HL-60 (cell line): ENCODE measurements at places on chromosomes 13 and 19.

DNA sequence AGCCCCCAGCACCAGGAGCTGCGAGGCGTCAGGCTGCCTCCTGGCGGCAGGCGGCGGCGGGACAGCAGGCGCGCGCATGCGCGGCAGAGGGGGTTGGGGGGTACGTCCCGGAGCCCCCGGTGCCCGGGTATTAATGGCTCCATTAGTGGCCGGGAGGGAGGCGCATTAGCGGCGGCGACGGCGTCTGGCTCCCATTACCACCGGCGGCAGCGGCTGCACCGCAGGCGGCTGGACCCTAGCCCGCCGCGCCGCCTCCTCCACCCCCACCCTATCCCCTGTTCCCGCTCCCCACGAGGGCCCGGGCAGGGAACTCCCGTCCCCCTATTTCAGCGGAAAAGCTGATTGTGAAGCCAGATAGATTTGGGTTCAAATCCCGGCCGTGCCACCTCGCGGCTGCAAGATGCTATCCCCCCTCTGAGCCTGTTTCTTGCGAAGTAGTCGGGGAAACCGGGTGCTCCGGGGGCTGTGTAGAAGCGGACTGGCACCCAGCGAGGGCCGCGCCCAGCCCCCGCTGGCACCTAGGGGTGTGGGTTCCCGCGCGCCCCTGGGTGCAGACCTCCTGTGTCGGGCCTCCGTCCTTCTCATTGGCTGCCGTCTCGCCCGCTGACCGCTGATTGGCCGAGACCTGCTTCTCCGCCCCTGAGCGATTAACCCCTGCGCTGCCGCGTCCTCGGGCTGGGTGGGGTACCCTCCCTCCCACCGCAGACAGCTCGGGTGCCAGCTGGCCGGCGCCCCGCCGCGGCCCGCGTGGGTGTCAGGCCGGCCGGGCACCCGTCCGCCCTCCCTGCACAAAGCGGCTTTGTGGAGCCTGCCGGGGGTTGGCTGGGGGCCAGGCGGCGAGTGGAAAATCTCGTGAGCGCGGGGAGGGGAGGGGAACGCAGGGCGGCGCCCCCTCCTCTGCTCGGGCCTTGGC, 11.1 kb downstream of the CIC start:
- peak; percentile 83 for DNase-seq

DNA sequence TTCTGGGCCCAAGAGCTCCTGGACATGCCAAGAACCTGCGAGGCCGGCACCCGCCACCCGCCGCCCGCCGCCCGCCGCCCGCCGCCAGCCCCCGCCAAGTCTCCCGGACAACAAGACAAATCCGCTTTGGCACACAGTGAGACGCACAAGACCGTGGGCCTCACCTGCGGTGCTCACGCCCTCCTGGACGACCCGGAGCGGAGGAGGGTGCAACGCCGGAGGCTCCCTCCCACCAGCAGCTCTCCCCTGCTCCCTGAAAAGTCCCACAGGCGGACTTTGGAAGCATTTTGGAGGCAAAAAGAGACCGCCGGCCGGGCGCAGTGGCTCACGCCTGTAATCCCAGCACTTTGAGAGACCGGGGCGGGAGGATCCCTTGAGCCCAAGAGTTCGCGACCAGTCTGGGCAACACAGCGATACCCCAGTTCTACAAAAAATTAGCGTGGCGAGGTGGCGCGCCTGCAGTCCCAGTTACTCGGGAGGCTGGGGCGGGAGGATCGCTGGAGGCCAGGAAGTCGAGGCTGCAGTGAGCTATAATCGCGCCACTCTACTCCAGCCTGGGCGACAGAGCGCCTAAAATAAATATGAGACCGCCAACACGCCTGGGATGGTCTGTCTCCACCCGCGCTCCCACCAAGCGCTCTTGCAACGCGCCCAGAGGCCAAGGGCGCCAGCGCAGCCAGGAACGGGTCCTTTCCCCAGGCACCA, 783 bp downstream of the RHPN2 start:
- no peak for DNase-seq

GRCh38 chr13:106515635-106516254, 19.7 kb downstream of the EFNB2 start:
- no peak for DNase-seq

DNA sequence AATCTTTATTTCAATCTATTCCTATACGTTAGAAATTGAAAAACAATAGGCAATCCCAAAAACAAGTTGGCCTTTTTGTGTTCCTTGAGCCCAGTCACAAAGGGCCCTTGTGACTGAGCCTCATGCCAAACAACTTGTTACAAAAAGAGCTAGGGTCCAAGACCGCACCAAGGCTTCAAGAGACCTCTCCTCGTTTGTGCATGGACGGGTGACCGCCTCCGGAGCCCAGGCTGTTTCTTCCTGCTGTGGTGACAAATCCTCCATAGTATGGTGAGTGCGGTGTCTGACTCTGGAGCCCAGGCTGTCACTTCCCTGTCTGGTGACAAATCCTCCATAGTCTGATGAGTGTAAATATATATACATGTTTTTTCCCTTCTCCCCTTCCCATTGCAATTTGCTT, 63.7 kb downstream of the ZNF93 start:
- no peak for DNase-seq

- no peak for DNase-seq
Measured at GRCh38 chr19:32874605-32875004, 5.0 kb upstream of the SLC7A9 start.

DNA sequence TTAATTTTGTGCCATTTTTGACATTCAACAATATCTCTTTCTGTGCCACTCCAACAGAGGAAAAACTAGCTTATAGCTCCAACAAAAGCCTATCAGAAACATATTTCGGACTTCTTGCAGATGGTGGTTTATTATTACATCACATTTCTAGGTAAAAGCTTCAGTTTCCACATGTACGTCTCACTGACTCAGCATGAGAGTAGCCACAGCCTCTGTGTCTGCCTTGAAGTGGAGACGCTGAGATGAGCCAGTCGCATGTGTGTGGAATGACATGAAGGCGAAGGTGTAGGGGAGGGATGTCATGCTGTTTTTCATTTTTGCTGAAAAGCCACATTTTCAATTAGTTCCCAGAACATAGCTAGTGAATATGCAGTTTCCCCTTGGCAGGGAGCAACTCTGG, 598.6 kb downstream of the EFNB2 start:
- DNase-seq, result no peak

- DNase-seq, result no peak
Measured at GRCh38 chr13:74586847-74587246, 452.6 kb upstream of the KLF12 start.

- no peak for DNase-seq
Measured at GRCh38 chr13:34462843-34463242, 479.2 kb upstream of the NBEA start.

DNA sequence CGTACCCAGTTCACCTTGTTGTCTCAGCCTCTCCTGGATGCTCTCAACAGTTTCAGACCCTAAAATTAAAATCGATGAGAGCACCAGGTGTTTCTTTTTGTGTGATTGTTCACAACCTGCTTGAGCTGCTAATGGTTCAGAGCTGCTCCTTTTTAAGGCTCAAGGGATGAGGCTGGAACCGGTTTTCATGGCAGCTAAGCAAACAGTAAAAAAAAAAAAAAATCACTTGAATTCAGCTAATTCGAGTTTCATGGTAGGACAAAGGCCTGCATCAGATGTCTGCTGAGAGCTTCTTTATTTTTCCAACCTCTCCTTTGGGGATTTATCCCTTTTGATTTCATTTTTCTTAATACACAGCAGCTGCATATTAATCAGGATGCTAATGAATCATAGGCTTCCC, 6.5 kb downstream of the SYCE2 start:
- DNase-seq, result no peak

DNA sequence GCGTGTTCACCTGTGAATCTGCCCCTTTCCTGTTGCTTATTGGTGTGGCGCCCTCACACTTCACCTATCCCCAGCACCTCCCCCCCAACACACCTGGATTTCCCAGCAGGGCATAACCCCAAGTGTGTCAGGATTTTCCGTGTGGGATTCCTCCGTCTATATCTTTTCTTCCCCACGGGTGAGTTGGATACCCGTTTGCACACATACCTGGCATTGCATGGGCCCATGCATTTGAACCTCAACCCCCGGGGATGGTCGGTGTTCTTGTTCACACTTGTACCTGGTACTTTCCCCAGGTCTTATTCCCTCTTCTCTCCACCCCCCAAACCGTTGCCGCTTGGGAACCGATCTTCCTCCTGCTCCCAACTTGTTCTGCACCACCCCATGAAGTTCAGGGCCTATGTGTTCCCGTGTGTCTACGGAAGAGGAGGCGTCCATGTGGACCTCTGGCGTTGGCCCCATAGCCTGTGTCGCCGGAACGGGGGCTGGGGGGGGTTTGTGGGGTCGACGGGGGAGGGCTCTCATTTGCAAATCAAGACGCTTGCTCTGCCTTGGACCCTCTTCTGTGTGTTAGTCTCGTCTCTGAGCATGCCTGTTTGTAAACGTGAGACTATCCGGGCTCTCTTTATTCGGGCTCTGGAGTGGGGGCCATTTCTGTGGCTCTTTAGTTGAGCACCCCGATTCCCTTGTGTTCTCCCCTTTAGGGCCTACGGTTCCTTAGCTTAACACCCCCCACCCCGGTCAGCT, 1.7 kb downstream of the PRR12 start:
- peak; percentile 24 for DNase-seq

DNA sequence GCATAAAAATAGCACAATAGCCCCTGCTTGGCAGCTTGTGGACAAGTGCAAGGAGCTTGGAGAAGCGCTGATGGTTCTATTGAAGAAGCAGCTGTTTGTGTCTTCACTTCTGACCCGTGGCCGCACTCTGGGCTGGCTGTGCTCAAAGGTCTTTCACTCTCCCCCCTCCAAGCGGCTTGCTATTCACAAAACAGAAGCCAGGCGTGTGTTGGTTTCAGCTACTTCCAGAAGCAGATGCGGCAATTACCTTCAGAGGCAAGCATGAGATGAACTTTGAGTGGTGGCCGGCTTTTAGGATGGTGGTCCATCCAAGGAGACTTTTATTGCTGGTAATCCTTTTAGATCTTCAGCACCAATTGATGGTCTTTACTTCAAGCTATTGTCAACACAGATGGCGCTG, 188.5 kb upstream of the ARGLU1 start:
- no peak for DNase-seq

DNA sequence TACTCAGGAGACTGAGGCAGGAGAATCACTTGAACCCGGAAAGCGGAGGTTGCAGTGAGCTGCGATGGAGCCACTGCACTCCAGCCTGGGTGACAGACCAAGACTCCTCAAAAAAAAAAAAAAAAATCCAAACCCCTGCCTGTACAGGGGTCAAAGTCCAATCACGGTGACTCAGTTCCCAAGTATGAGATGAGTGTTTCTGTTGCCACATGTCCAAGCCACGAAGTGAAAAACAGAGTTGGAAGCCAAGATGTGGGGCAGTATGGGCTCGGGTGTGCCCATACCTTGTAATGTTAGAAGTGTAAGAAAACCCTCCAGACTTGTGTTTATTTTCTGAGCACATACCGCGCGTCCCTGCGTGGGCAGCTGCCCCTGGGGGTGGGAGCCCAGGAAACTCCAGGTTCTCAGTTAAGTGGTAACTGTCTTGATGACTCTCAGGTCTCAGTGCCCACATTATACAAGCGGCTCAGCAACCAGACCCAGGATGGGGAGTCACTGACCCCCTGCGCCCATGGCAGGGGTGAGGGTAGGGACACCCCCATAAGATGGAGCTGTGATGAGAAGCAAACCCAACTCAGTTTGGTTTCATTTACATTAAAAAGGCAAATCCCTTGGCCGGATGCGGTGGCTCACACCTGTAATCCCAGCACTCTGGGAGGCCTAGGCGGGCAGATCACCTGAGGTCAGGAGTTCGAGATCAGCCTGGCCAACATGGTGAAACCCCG, 1.2 kb upstream of the GPX4 start:
- no peak for DNase-seq

- DNase-seq, result no peak
Measured at GRCh38 chr19:5035793-5036697, 67.1 kb downstream of the KDM4B start.

DNA sequence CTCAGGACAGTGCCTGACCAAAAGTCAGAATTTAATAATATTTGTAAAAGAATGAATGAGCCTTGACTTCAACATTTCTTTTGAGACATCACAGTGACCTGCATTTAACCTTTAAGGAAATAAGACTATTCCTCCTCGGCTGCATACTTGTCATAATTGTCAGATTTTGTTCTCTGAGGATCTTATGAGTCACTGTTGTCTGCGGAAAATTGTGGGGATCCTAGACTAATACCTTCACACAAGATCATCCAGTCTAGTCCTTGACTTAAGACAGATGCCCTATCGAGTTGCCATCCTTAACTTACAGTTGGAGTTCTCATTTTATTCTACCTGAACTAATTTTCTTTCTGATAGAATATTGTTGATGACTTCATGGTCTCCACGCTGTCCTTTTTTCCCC, 198.4 kb downstream of the DLEU7 start:
- no peak for DNase-seq

DNA sequence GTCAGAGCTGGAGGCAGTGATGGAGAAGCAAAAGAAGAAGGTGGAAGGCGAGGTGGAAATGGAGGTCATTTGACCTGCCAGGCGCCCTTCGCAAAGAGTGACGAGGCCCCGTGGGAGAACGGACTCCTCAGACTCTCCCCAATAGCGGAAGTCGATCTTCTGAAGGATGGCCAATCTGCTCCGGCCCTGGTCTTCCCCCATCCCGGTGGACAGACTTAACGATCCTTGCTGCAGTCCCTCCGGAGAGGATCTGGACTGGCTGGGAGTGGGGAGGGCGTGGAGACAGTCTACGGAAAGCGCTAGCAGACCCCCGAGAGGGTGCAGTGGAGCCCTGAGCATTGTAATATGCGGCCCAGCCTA, 11.9 kb downstream of the EPS8L1 start:
- DNase-seq, result no peak

GRCh38 chr19:29111576-29111975, 101.4 kb downstream of the UQCRFS1 start:
- no peak for DNase-seq

GRCh38 chr13:95438297-95438696, 114.2 kb upstream of the CLDN10 start:
- DNase-seq, result no peak

GRCh38 chr19:342801-343421, 1.7 kb downstream of the MIER2 start:
- peak; percentile 21 for DNase-seq

- no peak for DNase-seq
Measured at GRCh38 chr13:51328488-51328887, 11.0 kb upstream of the SERPINE3 start.

- DNase-seq, result no peak
Measured at GRCh38 chr13:111929036-111929616, 137.8 kb upstream of the SOX1 start.

- DNase-seq, result peak; percentile 31
Measured at GRCh38 chr13:31042481-31043165, 110.2 kb downstream of the TEX26 start.

- no peak for DNase-seq
Measured at GRCh38 chr19:14405380-14405757, 13.8 kb downstream of the DDX39A start.

DNA sequence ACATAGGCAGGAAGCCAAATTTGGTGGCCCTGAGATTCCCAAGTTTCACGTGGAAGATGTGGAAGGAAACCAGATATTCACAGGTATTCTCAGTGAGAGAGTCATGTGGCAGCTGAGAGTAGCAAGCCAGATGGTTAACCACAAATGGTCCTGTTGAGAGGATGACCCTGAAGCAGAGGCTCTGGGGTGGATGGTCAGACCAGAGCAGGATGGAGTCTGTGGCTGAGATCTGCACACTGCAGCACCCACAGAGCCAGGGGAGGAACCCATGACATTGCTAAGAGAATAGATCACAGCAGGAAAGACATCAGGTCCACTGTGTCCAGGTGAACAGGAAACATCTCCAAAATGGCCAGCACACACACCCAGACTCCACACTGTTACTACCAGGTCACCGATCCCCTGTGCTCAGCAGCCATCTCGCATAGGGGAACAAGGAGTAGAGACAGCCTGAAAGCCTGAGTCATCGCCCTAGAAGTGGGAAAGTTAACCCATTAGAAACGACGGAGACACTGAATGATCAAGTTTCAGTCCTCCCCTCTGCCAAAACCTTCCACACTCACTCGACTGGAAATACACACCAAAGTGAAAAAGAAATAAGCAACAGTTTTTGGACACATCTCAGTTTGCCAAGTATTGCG, 160.0 kb downstream of the RBM26 start:
- DNase-seq, result no peak
